ENCODE measurements at places on chromosomes 12 and 14. TPM values are rescaled to one million over a fixed set of nuclear protein-coding genes. Genes with fewer than 3 reads are reported as not detected.

The TTC7B gene
- 60.6 TPM for total RNA-seq

The P2RX4 gene
- total RNA-seq: 245 TPM

The ADCY4 gene
- total RNA-seq: 26.8 TPM

The COCH gene
- total RNA-seq: 0.79 TPM

The MAP3K12 gene
- total RNA-seq: 6.9 TPM

The AMDHD1 gene
- total RNA-seq: not detected

The SYNDIG1L gene
- total RNA-seq: not detected

The TMTC1 gene
- 9.3 TPM for total RNA-seq

The TSPAN19 gene
- total RNA-seq: not detected

The GYS2 gene
- not detected for total RNA-seq

The OR11H6 gene
- not detected for total RNA-seq

The CISTR gene
- not detected for total RNA-seq

The POU6F1 gene
- 1.5 TPM for total RNA-seq

The SIX6 gene
- total RNA-seq: not detected

The TMPRSS12 gene
- not detected for total RNA-seq

The TMPO gene
- total RNA-seq: 114 TPM

The HSP90AA1 gene
- total RNA-seq: 1,328 TPM

The ANKS1B gene
- 0.13 TPM for total RNA-seq

The BCL11B gene
- total RNA-seq: not detected
